Ovary (tissue), 10 donors: ENCODE measurements at places on chromosomes 13 and 19. TPM values are rescaled to one million over a fixed set of nuclear protein-coding genes. Genes with fewer than 3 reads are reported as not detected.

DNA sequence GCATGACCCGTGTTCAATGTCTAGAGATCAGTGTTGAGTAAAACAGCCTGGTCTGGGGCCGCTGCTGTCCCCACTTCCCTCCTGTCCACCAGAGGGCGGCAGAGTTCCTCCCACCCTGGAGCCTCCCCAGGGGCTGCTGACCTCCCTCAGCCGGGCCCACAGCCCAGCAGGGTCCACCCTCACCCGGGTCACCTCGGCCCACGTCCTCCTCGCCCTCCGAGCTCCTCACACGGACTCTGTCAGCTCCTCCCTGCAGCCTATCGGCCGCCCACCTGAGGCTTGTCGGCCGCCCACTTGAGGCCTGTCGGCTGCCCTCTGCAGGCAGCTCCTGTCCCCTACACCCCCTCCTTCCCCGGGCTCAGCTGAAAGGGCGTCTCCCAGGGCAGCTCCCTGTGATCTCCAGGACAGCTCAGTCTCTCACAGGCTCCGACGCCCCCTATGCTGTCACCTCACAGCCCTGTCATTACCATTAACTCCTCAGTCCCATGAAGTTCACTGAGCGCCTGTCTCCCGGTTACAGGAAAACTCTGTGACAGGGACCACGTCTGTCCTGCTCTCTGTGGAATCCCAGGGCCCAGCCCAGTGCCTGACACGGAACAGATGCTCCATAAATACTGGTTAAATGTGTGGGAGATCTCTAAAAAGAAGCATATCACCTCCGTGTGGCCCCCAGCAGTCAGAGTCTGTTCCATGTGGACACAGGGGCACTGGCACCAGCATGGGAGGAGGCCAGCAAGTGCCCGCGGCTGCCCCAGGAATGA is 1.5 kb upstream of the CEACAM5 start:
- no peaks in the 10 kb centered on the region for H3K27me3 ChIP-seq
- H3K36me3 ChIP-seq = no peaks in the 10 kb centered on the region
- H3K4me1 ChIP-seq = no peaks in the 10 kb centered on the region
- DNase-seq = no peak
- H3K27ac ChIP-seq = no peak overlapping the region

- DNase-seq = no peak
- no peak overlapping the region for H3K27ac ChIP-seq
- no peak overlapping the region for H3K4me3 ChIP-seq
- no peaks in the 10 kb centered on the region for H3K36me3 ChIP-seq
- H3K27me3 ChIP-seq = no peaks in the 10 kb centered on the region
Observed at GRCh38 chr19:32223595-32224370, 121.6 kb upstream of the ZNF507 start.

ZNF836 gene
- total RNA-seq = 36.8 TPM

GRCh38 chr19:55901369-55902079 is 30.6 kb downstream of the NLRP13 start:
- H3K36me3 ChIP-seq = no peaks in the 10 kb centered on the region
- H3K27me3 ChIP-seq = no peaks in the 10 kb centered on the region
- H3K4me3 ChIP-seq = no peak overlapping the region
- no peaks in the 10 kb centered on the region for H3K4me1 ChIP-seq
- no peak overlapping the region for H3K27ac ChIP-seq

- no peak for DNase-seq
- peaks cover 2% of the 10 kb centered on the region for H3K4me1 ChIP-seq
- no peaks in the 10 kb centered on the region for H3K36me3 ChIP-seq
- H3K27me3 ChIP-seq = no peaks in the 10 kb centered on the region
- peak overlapping the region; percentile 99 for H3K4me3 ChIP-seq
Observed at GRCh38 chr13:102845289-102845629, 573 bp upstream of the ERCC5 start.

DNA sequence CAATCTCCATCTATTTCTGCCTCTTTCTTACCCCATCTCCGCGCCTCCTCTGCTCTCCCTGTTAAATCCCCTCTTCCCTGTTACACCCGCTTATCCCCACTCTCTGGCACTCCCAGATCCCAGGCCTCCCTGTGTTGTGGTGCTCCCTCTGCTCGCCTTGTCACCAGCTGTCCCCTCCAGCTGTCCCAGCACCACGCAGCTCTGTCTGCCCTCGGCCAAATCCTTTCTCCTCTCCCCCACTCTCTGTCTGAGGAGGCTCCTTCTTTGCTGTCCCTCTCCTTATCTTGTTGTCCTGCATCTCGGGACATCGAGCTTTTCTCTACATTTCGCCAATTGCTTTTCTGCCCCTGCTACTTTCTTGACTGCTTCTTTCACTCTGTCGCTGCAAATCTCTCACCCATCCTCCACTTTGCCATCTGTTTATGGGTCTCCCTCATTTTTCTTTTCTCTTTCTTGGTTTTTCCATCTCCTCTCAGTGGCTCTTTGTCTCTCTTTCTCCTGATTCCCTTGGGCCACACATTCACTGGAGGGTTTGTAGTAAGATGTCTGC is 941 bp downstream of the ZNF160 start:
- H3K4me1 ChIP-seq = peaks cover 9% of the 10 kb centered on the region
- H3K27me3 ChIP-seq = no peaks in the 10 kb centered on the region
- peak overlapping the region; percentile 69 for H3K4me3 ChIP-seq
- no peaks in the 10 kb centered on the region for H3K36me3 ChIP-seq
- peak overlapping the region; percentile 60 for H3K27ac ChIP-seq

CLASRP gene
- total RNA-seq = 80.3 TPM

- no peaks in the 10 kb centered on the region for H3K4me1 ChIP-seq
- DNase-seq = no peak
- no peaks in the 10 kb centered on the region for H3K27me3 ChIP-seq
- H3K4me3 ChIP-seq = no peak overlapping the region
Observed at GRCh38 chr13:35478271-35479037, 2.0 kb upstream of the MAB21L1 start.

GRCh38 chr13:111853721-111854120 is 213.2 kb upstream of the SOX1 start:
- H3K27ac ChIP-seq = no peak overlapping the region
- H3K4me1 ChIP-seq = no peaks in the 10 kb centered on the region
- H3K4me3 ChIP-seq = no peak overlapping the region
- no peaks in the 10 kb centered on the region for H3K27me3 ChIP-seq

- H3K4me3 ChIP-seq = no peak overlapping the region
- no peaks in the 10 kb centered on the region for H3K27me3 ChIP-seq
- H3K4me1 ChIP-seq = peaks cover 6% of the 10 kb centered on the region
Observed at GRCh38 chr13:40970803-40971202, 48.3 kb downstream of the ELF1 start.

DNA sequence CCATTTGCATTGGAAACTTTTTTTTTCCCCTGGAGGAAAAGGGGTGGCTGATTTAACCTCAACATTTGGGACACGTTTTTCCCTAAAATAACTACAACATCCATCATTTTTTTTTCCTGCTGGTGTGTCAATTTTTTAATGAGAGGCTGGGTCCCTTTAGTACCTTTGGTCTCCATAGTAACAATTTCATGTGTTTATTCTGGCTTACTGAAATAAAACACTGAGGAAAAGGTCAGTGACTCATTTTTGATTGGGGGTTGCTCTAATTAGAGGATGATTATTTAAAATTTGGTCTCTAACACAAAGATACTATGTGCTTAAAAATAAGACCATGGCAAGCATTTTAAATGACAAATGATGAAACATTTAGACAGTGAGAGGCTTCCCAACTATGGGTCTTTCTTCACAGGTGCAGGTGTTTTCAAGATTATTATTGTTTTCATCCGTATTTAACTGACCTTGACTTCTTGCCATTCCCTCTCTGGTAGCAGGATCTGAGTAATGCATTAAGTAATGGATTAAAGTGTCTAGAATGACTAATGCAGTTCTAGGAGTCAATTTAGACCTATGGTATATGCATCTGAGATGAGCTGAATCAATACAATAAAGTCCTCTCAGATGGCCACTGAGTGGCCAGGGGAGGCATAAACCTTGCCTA is 406.4 kb downstream of the KCNRG start:
- no peaks in the 10 kb centered on the region for H3K27me3 ChIP-seq
- H3K27ac ChIP-seq = no peak overlapping the region
- peaks cover 5% of the 10 kb centered on the region for H3K4me1 ChIP-seq
- no peak overlapping the region for H3K4me3 ChIP-seq
- H3K36me3 ChIP-seq = no peaks in the 10 kb centered on the region

- no peak for DNase-seq
- no peaks in the 10 kb centered on the region for H3K36me3 ChIP-seq
- no peak overlapping the region for H3K4me3 ChIP-seq
Observed at GRCh38 chr13:26502826-26503225, 54.7 kb upstream of the WASF3 start.

ARHGAP33 gene
- total RNA-seq = 32.7 TPM

SPC24 gene
- not detected for total RNA-seq

DNA sequence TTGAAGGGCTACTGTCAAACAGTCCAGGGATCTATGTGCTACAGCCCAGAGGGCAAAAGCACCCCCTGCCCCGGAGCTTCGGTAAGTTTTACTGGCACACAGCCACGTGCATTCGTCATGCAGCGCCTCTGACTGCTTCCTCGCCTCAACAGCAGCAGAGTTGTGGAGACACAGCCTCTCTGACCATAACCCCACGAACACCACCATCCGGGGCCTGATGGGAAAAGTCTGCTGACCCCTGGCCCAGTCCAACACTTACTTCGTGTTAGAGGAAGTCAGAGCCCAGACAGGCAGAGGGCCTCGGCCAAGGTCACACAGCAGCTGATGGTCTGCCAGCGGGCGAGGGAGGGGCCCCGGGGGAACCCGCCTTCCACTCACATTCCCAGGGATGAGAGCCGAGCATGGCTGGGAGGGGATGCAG is 5.1 kb downstream of the CBARP start:
- peaks cover 19% of the 10 kb centered on the region for H3K4me1 ChIP-seq
- no peaks in the 10 kb centered on the region for H3K36me3 ChIP-seq
- H3K27me3 ChIP-seq = peaks cover 4% of the 10 kb centered on the region

KIR2DL3 gene
- total RNA-seq = not detected
